ENCODE measurements at places on chromosomes 4 and X.

GRCh38 chrX:40145923-40146261, 48.1 kb upstream of the BCOR start:
- DNase-seq, result no peak

DNA sequence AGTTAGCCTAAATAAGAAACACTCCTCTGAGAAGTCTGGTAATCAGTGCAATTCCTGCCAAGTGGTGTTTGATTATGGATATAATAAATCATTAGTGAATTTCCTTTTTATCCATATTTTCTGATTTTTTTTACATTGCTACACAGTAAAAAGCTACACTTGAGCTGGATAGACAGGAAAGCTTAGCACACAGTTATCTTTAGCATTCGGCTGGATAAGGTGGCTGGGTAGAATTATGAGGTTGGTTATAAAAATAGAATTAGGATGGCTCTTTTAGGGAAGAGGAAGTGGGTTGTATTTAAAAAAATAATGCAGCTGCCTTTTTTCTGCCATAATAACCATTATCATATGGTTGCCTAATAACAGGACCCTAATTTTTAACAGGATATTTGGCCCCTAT, 460.6 kb downstream of the NAF1 start:
- DNase-seq, result no peak

GRCh38 chr4:153099391-153100140, 104.7 kb upstream of the TRIM2 start:
- no peak for DNase-seq

- DNase-seq, result no peak
Observed at GRCh38 chr4:114320126-114320525, 278.5 kb upstream of the UGT8 start.

DNA sequence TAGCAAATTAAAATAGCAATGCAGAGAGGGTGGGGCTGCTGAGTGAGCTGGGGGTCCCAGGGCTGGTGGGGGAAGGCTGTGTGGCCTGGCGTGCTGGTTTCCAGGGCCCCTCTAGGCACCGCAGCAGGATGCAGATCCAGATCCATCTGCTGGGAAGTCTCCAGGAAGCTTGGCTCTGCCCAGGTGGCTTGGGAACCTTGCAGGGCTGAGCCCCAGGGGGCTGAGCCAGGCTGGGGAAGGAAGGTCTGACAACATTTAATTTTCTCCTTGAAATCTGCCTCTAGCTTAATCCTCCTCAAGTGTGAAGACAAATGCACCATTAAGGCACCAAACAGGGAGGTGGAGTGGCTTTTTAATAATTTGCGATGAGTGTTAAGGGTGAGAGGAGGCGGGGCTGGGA, 31.7 kb downstream of the SORCS2 start:
- no peak for DNase-seq
